Stimulated activated CD4-positive, alpha-beta T cell treated with anti-CD3 and anti-CD28 coated beads, Interleukin-1b, Interleukin-23, amount 100 ng/mL, for 1 hour (primary cell): ENCODE measurements at places on chromosomes 5 and 9.

DNA sequence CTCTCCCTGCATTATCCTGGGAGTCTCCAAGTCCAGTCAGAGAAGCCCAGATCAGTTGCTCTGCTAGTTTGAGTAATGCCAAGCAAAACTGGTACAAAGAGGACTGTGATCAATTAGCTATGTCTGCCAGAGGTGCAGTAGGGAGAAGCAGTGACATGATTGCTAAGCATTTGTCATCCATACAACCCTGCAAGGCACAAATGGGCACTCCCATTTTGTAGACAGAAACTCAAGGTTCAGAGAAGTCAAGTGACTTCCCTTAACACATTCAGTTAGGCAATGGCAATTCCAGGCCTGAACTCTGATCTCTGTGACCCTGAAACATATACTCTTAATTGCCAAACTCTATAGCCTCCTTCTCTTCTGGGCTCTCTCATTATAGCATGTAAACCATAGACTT, 34.0 kb downstream of the NDST1 start:
- DNase-seq, result no peak

- no peak for DNase-seq
Observed at GRCh38 chr9:133485531-133486260, 6.8 kb upstream of the SLC2A6 start.

GRCh38 chr5:135329066-135329912, 69.7 kb downstream of the MACROH2A1 start:
- DNase-seq, result no peak

DNA sequence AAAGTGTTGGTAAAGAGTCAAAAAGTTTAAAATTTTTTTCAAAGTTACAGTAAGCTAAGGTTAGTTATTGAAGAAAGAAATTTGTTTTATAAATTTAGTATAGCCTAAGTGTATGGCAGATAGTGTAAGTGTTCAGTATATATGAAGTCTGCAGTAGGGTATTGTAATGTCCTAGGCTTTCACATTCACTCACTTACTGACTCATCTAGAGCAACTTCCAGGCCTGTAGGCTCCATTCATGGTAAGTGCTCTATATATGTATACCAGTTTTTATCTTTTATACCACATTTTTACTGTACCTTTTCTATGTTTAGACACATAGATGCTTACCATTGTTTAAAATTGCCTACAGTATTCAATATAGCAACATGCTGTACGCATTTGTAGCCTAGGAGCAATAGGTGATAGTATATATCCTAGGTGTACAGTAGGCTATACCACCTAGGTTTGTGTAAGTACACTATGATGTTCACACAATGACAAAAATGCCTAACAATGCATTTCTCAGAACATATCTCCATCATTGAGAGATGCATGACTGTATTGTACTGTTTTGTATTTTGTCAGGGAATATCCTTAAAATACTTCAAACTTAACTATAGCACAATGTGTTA, 38.5 kb downstream of the CYSTM1 start:
- no peak for DNase-seq

DNA sequence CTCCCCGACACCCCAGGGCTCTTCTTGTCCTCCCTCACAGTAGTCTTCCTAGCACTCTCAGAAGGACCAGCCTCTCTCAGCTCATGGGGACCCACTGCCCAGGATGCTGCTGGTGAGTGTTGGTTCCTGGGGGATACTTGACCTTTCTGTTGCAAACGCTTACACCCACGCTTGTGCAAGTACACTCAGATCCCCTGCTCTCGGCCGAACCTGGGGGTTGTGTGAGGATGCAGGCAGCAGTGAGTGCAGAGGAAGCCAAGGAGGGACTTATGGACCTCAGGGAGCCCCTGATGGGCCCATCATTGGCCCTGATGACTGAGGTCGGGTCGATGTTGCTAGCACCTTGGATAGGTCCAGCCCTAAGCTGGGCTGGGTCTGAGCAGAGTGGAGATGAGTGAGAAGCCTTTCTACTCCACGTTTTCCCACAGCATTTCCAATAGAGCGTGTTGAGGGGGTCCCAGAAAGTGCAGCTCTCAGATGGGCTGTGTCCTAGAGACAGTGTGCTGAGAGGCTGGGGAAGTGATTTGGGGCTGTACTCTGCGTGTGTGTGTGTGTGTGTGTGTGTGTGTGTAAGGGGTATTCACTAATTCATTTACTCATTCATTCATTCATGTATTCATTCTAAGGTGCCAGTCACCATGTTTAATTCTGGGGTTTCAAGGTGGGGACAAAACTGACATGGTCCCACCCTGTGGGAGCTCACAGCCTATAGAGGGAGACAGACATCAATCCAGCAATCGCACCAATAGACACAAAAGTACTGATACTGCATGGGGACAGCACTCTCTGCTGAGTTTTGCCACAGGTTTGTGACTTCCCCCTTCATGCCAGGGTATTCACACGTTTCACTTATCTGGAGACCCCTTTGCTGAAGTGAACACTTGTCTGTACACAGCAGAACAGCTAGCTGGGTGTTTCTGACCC, 25.2 kb upstream of the PITX1 start:
- no peak for DNase-seq

DNA sequence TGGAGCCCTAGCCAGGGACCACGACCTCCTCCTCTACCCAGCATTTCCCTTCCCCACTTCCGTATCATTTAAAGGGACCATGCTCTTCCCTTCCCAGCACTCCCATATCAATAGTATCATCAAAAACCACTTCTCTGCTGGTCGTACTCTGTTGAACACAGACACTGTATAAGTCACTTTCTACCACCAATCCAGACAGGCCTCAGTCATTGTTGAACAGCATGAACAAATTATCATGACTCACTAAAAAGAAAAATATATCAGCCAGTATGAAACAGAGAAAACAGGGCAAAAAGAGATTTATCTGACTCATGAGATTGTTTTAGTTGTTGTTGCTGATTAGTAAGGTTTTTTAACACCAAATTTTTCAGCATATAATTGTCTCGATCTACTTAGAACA, 89.8 kb downstream of the CDKN2A start:
- DNase-seq, result no peak

GRCh38 chr9:95082401-95083084, 235.0 kb downstream of the FANCC start:
- no peak for DNase-seq

DNA sequence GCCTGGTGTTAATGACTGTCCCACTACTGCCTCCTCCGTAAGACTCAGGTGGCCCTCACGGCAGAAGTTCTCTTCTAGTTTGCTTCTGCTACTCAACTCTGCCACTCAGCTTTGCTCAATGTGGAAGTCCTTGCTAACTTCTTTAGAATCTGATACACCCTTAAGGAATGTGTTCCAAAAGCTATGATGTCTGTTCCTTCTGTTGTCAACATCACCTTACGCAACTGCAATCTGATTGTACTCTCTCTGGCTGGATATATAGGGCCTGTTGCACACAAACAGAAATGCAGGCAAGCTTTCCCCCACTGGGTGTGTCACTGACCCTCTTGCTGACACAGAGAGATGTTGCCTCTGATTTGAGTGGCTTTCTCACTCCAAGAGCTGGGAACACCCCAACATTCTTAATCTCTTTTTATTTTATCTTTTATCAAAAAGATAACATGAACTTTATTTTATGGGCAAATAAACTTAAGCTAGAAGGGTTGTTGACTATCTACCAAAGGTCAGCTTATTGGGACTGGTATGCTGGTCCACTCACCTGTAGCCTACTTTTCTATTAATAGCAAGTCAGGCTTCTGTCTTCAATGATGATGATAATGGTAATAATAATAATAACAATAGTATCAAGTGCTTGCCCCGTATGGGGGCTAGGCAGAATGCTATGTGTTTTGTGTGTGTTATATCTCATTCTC, 25.2 kb downstream of the TMEM252 start:
- no peak for DNase-seq

DNA sequence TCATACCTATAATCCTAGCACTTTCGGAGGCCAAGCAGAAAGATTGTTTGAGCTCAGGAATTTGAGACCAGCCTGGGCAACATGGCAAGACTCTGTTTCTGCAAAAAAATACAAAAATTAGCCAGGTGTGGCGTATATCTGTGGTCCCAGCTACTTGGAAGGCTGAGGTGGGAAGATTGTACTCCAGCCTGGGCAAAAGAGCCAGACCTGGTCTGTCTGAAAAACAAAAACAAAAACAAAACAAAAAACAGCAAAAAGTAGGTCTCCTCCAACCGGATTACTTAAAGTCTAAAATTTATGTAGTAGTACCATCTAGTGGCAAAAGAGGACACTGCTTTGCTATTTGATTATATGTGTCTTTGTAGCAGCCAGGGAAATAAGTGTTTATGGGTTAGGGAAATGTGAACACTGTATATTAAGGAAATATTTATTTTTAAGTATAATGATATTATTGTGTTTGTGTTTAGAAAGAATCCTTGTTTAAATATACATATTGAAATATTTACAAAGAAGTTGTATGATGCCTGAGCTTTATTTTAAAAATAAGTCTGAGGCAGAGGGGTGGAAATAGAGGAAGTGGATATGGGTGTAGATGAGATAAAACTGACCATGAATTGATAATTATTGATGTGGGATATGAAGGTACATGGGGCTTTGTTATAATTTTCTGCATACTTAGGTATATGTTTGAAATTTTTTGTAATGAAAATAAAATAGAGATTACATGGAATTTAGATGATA, 20.0 kb downstream of the APC start:
- no peak for DNase-seq

GRCh38 chr9:136875155-136875554, 9.0 kb upstream of the EDF1 start:
- DNase-seq, result no peak

GRCh38 chr9:136796238-136796774, at the start of gene CCDC183:
CCDC183 (plus strand) TSS chr9:136796338; CDS start chr9:136796398, 60 bp downstream.
- no peak for DNase-seq

DNA sequence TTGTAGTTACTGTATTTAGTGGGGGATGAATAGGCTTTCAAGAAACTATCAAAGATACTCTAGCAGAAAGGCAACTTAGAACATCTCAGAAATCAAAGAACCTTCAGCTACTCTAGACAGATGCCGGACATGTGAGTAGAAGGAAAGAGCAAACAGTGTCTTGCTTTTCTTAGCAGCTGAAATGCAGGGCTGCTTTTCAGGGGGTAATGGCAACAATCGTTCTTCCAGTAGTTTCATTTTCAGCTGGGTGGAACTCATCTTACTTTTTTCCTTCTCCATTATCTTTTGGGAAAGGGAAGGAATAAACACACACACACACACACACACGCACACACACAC, 281.6 kb downstream of the CRB2 start:
- DNase-seq, result no peak

- no peak for DNase-seq
Observed at GRCh38 chr9:98415782-98416181, 160.3 kb upstream of the TBC1D2 start.

- no peak for DNase-seq
Observed at GRCh38 chr5:169190849-169191248, 110.1 kb downstream of the SLIT3 start.

GRCh38 chr9:93306579-93307091, 122.7 kb downstream of the WNK2 start:
- no peak for DNase-seq

DNA sequence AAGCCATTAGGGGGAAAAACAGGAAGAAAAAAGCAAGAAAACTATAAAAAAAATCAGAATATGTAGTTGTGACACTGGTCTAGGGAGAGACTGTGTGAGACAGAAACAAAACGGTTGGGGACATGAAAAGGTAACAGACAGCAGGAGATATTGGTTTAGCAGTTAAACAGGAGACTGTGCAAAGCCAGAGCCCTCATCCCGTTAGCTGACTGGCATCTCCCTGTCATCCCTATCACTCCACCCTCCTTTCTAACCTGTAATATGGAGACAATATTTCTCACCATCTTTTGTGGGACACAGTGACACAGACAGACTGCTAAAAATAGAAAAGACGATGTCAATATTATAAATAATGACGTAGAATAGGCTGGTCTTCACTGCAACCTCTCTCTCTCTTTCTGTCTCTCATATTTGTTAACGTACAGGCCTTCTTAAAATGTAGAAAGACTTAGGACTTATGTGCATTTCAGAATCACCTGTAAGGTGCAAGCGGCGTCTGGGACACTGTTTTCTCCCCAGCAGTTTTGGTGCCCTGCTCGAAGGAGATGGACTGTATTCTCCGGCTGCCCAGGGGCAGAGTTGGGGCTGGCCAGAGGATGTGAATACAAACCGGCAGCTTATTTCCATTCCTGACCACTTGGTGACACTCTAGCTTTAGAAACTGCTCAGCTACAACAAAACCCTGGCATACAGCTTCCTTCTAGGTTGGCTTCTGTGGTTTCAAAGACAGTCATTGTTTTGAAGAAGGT, 190.6 kb downstream of the MAT2B start:
- DNase-seq, result no peak

GRCh38 chr5:92455011-92455410, 1071.9 kb upstream of the ARRDC3 start:
- DNase-seq, result no peak

- DNase-seq, result no peak
Observed at GRCh38 chr5:143085319-143085917, 315.2 kb downstream of the ARHGAP26 start.

DNA sequence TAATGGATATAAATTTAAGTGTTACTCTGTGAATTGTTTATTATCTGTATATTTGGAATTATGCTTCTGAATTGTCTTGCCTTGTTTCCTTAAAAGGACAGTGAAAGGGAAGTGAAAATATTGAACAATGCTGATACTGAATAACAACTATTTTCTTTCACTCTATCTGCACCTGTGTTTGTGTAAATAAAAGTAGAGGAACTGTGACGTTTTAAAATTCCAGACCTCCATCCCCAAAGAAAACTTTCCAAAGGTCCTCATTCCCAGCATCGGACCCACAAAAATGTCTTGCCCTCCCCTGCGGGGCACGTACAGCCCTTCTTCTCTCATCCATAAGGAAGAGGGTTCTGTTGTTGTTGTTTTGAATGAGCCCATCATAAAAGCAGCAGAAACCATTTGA, 100.0 kb downstream of the NLN start:
- no peak for DNase-seq

GRCh38 chr9:12862611-12863410, 88.0 kb downstream of the LURAP1L start:
- DNase-seq, result no peak

- DNase-seq, result no peak
Observed at GRCh38 chr5:74107899-74108298, 481.9 kb downstream of the ARHGEF28 start.

- no peak for DNase-seq
Observed at GRCh38 chr5:19424506-19424905, 563.5 kb downstream of the CDH18 start.

- DNase-seq, result no peak
Observed at GRCh38 chr9:16221822-16222547, 648.5 kb downstream of the BNC2 start.

DNA sequence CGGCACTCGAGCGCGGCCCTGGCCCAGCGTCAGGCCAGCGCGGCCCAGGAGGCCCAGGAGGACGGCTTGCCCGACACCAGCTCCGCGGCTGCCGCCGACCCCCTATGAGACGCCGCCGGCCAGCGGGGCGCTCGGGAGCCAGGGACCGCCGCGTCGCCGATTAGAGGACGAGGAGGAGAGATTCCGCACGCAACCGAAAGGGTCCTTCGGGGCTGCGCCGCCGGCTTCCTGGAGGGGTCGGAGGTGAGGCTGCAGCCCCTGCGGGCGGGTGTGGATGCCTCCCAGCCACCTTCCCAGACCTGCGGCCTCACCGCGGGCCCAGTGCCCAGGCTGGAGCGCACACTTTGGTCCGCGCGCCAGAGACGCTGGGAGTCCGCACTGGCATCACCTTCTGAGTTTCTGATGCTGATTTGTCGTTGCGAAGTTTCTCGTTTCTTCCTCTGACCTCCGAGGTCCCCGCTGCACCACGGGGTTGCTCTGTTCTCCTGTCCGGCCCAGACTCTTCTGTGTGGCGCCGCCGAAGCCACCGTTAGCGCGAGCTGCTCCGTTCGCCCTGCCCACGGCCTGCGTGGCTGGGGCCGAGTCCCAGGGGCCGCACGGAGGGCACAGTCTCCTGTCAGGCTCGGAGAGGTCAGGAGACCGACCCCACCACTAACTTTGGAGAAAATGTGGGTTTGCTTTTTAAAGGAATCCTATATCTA, 42.6 kb upstream of the CACNA1B start:
- no peak for DNase-seq
